ENCODE measurements at places on chromosomes 6 and 20.

DNA sequence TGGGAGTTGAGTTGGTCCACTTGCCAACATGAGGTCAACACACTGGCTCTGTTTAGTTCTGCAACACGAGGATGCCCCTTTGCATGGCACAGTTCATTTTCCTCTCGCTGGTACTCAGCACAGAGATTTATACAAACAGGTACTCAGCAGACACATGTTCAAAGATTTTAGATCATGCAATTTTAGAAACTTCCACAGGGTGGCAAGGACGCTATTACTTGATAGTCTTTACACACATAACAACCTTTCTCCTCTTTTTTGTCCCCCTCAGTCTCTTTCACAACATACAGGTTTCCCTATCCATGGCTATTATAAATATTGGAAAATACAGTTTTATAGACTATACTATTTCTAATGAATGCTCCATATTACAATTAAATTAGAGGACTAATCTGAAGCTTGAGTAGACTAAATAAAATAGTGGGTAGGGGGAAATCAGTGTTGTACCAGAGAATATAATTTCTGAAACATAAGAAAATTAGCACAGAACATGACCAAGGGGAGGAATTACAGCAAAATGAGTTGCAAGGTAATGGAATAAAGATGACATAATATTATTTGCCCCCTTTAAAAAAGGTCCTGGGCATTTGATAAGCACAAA lies 331.8 kb upstream of the BTBD3 start:
- peak; percentile 5 for DNase-seq

DNA sequence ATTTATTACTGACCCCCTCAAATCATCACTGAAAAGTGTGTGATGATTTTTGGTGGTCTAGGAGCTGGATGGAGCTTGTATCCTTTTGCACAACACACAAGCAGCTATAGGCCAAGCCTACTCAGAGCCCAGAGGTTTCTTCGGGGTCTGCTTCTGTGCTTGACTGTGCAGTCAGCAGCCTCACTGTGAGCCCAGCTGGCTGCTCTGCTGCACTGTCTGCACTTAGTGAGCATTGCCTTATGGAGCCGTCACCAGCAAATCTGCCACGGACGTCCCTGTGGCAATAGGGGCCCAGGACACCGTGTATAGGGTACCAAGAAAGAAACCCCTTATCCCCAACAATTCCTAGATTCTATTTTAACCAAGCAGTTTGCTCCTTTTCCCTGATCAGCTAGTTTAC lies 38.6 kb upstream of the GMPR start:
- DNase-seq, result no peak

GRCh38 chr6:21377356-21377755 lies 216.2 kb upstream of the SOX4 start:
- no peak for DNase-seq

GRCh38 chr6:157226026-157226625 lies 97.2 kb downstream of the TMEM242 start:
- peak; percentile 83 for DNase-seq

DNA sequence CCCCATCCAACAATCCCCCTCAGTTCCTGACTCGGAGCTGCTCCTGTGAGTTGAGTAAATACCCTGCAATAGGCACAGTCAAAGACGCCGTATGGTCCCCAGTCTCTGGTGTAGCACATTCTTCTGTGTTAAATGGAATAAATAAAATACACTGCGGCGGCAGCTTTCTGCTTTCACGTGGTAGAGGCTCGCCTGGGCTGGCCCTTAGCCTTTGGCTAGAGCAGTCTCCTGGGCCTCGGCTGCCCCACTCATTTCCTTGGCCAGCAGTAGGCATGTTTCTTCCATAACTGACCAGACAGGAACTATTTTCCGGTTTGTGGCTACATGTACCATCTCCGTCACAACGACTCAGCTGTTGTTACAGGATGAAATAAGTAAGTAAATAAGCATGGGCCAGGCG lies 20.7 kb downstream of the SERPINB6 start:
- no peak for DNase-seq

DNA sequence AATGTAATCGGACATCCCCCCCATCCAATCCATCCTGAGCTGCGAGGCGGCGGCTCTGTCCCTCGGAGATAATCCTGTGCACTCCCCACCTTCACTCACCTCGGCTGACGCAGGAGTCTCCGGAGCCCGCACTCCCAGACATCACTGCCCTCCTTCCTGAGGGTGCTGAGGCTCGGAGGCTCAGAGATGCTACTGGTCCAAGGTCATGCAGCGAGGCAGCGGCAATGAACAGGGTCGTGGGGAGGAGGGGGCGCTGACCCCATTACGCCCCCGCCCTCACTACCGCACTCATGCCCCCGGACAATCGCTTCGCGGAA lies 485 bp downstream of the ADISSP start:
- DNase-seq, result no peak

DNA sequence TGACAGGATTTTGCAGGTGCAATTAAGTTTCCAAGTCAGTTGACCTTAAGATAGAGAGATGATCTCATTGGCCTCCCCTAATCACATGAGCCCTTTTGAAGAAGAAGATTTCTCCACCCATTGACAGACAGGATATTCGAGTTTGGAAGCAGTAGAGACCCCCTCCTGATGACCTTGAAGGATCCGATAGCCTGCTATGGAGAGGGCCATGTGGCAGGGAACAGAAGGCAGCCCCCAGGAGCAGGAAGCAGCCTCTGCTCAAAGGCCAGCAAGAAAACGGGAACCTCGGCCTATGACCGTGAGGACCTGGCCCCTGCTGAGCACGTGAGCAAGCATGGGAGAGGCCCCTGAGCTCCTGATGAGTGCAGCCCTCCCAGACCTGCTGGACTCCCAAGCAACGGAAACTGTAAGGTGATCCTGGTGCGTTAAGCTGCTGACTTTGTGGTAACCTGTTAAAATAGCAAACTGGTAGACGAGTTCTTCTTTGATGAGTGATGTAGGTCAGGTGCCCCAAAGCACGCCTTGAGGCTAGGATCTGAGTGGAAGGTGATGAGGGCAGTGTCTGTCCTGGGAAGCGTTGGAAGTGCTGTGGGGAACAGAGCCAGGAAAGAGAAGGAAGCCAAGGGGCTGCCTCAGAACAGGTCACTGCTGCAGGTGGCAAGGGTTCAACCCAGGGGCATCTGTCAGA lies 18.5 kb upstream of the TUBB2A start:
- DNase-seq, result no peak

DNA sequence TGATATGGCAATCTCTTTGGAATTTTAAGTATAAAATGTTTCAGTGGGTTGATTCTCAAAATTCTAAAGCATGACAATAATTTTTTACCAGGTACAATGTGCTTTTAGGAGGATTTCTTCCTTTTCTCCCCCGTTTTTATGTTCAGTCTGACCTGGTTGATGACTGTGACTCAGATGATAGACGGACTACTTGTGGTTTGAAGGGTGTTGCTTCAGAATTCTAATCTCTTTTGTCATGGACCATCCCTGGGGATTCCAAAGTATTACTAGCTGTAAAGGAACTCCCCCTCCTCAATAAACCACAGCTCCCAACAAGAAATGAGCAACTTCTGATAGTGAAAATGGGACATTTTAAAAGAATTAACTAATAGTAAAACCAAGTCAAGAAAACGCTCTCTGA lies 34.9 kb upstream of the TNFAIP3 start:
- peak; percentile 95 for DNase-seq

- no peak for DNase-seq
Measured at GRCh38 chr6:470901-471448, 79.4 kb downstream of the IRF4 start.

GRCh38 chr6:38248500-38249234 lies 391.1 kb downstream of the BTBD9 start:
- DNase-seq, result peak; percentile 61

GRCh38 chr6:161922631-161923119 lies 648.8 kb upstream of the AGPAT4 start:
- DNase-seq, result peak; percentile 61

GRCh38 chr6:145025488-145025887 lies 709.8 kb downstream of the EPM2A start:
- no peak for DNase-seq

- DNase-seq, result peak; percentile 36
Measured at GRCh38 chr6:108793516-108794251, 54.5 kb upstream of the ARMC2 start.

DNA sequence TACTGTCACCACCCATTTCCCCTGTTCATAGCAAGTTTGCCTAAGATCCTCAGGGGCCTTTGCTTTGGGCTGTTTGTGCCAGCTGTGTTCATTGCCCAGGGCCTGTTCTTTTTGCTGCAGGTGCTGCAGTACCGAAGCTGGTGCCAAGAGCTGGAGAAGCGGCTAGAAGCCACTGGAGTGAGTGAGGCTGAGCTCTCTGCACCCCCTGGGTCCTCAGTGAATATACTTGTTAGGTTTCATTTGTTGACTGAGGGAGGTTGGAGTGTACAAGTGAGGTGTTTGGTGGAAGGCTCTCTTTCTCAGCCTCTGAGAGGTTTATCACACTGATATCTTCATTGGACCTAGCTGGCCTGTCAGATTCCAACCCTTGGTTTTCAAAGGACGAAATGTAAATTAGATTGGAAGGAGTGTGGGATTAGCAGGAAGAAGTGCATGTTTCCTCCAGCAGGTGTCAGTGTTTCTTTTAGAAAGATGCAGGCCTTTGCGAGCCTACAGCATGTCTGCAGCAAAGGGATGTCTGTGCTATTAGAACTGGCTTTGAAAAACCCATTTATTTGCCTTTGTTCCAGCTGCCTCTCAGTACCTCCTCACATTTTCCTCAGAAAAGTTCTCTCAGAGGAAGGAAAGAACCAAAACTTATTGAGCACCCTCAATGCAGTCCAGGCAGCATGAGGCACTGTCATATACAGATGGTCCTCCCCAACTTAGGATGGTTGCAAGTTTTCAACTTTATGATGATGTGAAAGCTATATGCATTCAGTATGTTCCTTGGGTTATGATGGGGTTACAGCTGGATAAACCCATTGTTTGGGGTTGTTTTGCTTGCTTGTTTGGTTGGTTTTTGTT lies 8.3 kb downstream of the CEP250 start:
- DNase-seq, result peak; percentile 62

- DNase-seq, result no peak
Measured at GRCh38 chr20:23142162-23143050, 56.3 kb upstream of the CD93 start.

GRCh38 chr6:69232911-69233448 lies 563.8 kb downstream of the LMBRD1 start:
- DNase-seq, result peak; percentile 74

DNA sequence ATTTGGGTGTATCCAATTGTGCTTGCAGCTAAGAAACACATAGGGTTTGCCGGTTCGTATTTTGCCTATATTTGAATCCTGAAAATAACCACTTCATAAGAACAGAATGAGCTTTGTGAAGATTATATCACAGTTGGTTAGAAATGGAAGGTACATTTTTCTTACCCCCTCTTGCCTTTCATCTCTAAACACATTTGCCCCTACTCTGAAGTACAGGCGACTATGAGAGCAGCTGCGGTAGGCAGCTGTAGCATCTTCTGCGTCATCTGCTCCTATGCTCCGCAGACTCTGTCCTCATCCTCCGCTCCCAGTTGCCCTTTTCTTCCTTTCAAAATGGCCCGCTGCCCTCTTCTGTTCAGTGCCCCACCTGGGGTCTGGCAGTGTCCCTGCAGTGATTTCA lies 47.6 kb upstream of the REV3L start:
- DNase-seq, result no peak

DNA sequence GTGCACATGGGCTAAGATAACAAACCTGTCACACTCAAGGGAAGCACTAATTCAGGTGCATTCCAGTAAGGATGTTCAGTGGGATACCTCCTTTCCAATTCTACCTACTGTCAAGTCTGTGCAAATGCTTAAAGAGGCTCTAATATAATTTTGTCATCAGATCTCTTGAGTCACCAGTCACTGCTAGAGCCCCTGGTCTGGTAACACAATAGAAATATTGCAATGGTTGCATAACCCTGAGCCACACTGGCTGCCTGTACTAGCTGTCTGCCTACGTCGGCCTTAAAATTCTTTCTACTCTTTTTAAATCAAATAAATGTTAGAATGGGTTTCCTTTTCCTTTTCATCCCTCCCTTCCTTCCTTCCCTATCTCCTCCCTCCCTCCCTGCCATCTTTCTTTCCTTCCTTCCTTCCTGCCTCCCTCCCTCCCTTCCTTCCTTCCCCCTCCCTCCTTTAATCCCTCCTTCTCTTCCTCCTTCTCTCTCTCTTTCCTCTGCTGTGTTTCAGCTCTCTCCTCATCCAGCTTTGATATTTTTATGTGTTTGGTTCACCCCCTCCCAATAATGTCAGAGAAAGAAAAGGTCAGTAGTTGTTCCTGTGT lies 28.1 kb upstream of the OLIG3 start:
- no peak for DNase-seq

GRCh38 chr6:138287144-138287955 lies 69.1 kb upstream of the PBOV1 start:
- no peak for DNase-seq

DNA sequence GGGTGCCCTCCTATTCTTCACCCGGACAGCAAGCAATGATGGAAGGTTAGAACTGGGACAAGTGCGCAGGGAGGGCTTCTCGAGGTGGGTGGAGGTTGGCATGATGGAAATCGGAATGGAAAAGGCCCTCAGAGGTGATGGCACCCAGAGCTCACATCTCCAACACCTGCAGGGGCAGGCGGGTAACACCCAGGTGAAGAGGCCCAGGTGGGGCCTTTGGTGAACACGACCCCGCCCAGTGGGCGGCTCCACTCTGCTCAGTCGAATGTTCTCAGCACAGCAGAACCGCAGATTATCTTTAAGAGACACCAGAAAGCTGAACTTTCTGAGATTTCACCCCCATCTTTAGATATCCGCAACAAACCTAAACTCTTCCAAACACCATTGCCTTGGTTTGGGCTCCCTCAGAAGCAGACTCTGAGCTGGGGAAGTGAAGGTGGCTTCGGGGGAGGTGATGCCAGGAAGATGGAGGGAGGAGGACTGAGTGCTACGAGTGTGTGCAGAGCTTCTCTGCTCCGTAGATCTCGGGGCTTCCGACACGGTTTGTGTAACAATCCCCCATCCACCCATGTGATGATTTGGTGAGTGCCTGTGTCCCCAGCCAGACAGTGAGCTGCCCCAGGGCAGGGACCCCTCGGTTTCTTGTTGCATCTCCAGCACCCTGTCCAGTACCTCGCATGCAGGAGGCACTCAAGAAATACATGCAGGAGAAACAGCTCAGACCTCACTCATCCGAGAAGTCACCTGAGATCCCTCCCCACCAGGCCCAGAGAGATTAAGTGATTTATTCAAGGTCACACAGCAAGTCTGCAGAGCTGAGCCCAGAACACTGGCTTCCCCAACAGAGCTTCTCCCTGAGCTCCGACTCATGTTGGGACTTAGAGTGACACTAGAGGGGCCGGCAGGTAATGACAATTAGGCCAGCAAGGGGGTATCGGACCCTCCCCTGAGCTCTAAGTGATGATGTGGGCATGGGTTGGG lies 45.4 kb downstream of the BPIFB1 start:
- DNase-seq, result no peak

- no peak for DNase-seq
Measured at GRCh38 chr20:19074356-19074755, 138.1 kb upstream of the SLC24A3 start.

Measured in fibroblast of skin of abdomen (primary cell).